Activated CD4-positive, alpha-beta T cell treated with anti-CD3 and anti-CD28 coated beads for 36 hours (primary cell): ENCODE measurements at places on chromosomes 4 and X.

- H3K36me3 ChIP-seq: peaks cover 3% of the 10 kb centered on the region
- no peaks in the 10 kb centered on the region for H3K4me1 ChIP-seq
- H3K27me3 ChIP-seq: no peaks in the 10 kb centered on the region
- DNase-seq: no peak
These were observed 130.1 kb downstream of the KLHL34 start for GRCh38 chrX:21528076-21528475.

DNA sequence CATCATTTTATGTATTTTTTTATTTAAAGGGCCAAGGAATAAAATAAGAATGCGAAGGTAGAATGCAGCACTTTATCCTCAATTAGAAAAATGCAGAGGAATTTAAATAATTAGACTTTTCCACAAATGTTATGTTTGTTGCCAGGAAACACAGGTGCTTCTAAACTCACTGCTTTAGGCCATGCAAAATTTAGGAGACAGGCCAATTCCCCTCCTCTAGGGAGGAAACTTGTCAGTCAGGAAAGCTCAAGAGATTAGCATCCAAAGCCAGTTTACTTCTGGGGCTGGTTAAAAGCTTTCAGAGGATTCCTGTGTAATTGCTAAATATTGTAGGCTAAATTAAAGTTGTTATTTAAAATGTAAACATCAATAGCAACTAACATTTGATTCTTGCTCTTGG lies 124.5 kb downstream of the DMD start:
- no peak overlapping the region for H3K4me3 ChIP-seq
- no peaks in the 10 kb centered on the region for H3K4me1 ChIP-seq
- H3K36me3 ChIP-seq: no peaks in the 10 kb centered on the region

DNA sequence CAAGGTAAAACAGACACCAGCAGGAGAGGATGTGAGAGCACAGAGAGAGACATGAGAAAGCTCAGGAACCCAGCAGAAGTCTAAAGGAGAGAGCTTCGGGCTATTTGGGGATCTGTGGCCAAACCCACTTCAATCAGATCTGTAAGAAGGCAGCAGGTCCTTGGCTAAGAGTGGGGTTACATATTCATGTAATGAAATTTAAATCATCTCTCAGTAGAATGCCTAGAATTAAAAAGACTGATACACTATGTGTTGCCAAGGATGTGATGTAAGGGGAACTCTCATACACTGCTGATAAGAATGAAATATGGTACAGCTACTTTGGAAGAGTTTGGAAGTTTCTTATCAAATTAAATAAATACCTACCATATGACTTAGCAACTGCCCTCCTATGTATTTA lies 35.8 kb downstream of the PDE5A start:
- no peak overlapping the region for H3K4me3 ChIP-seq
- no peaks in the 10 kb centered on the region for H3K36me3 ChIP-seq
- H3K27me3 ChIP-seq: peaks cover 5% of the 10 kb centered on the region
- H3K4me1 ChIP-seq: no peaks in the 10 kb centered on the region
- no peak overlapping the region for H3K27ac ChIP-seq
- no peak for DNase-seq

GRCh38 chrX:47574547-47575301 lies 7.5 kb upstream of the TIMP1 start:
- peak overlapping the region; percentile 21 for H3K4me3 ChIP-seq
- H3K36me3 ChIP-seq: peaks cover 23% of the 10 kb centered on the region
- H3K27me3 ChIP-seq: peaks cover 4% of the 10 kb centered on the region
- no peak for DNase-seq
- peaks cover 23% of the 10 kb centered on the region for H3K4me1 ChIP-seq

DNA sequence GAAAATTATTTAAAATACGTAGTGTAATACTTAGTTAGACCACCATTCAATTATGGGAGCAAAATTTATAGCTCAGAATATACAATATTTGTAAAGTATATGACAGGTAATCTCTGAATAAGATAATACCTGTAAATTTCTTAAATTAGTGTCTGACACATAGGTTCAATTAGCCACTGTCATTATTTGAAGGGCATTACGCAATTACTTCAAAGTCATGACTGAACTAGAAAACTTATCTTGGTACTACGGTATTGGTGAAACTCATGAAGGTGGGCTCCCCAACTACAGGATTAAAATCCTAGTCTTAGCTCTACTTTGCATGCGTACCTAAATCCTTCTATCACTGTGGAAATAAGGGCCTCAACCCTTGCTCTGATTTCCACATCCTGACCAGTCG lies 860.7 kb downstream of the PCDH19 start:
- no peak for DNase-seq
- H3K27ac ChIP-seq: no peak overlapping the region
- no peaks in the 10 kb centered on the region for H3K27me3 ChIP-seq
- no peaks in the 10 kb centered on the region for H3K36me3 ChIP-seq

DNA sequence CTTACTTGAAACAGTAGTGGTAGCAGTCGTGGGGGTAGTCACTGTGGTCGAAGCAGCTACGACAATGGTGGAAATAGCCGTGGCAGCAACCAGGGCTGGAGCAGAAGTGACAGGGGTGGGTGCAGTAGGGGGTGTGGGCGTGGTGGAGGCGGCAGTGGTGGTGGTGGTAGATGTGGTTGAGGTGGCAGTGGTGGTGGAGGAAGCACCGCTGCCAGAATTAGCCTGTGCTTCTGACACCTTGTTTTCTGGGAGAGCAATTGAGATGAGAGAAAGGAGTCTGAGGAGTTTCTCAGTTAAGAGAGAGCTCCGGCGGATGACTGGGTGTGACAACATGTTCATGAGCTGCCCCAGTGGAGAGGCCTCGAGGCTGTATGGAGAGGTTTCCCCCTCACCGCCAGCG lies 113.5 kb upstream of the HSD17B10 start:
- H3K4me1 ChIP-seq: no peaks in the 10 kb centered on the region
- DNase-seq: no peak
- H3K27me3 ChIP-seq: no peaks in the 10 kb centered on the region

DNA sequence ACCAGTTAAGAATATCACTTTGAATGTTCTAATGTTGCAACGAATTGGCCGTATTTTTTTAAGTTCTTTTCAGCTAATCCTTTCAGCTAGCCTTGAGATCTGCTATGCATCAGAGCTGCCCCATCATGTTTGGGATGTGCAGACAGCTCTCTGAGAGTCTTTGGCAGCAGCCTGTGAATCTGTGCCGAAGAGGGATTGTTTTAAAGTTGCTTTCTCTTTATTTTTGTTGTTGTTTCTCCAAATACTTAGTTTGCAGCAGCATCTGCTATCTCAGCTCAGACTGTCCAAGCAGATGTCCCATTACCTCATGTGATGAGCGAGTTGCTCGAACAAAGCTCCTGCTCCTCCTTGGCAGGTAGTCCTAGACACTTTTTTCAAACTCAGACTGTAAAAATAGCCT lies 1002.5 kb upstream of the INTU start:
- no peak for DNase-seq
- H3K4me1 ChIP-seq: no peaks in the 10 kb centered on the region
- no peaks in the 10 kb centered on the region for H3K27me3 ChIP-seq
- H3K27ac ChIP-seq: no peak overlapping the region
- no peaks in the 10 kb centered on the region for H3K36me3 ChIP-seq
- no peak overlapping the region for H3K4me3 ChIP-seq

- no peaks in the 10 kb centered on the region for H3K27me3 ChIP-seq
- H3K4me3 ChIP-seq: no peak overlapping the region
- no peak for DNase-seq
- H3K4me1 ChIP-seq: no peaks in the 10 kb centered on the region
- no peak overlapping the region for H3K27ac ChIP-seq
These were observed 149.3 kb downstream of the SPANXN1 start for GRCh38 chrX:145396612-145397011.

- no peaks in the 10 kb centered on the region for H3K4me1 ChIP-seq
- DNase-seq: no peak
- H3K36me3 ChIP-seq: no peaks in the 10 kb centered on the region
- no peaks in the 10 kb centered on the region for H3K27me3 ChIP-seq
- no peak overlapping the region for H3K4me3 ChIP-seq
These were observed 29.9 kb downstream of the PCDH10 start for GRCh38 chr4:133178956-133179355.

- no peak overlapping the region for H3K27ac ChIP-seq
- H3K4me1 ChIP-seq: no peaks in the 10 kb centered on the region
- H3K27me3 ChIP-seq: no peaks in the 10 kb centered on the region
- DNase-seq: no peak
- no peaks in the 10 kb centered on the region for H3K36me3 ChIP-seq
- no peak overlapping the region for H3K4me3 ChIP-seq
These were observed 530.4 kb upstream of the IGFBP7 start for GRCh38 chr4:57640391-57641100.

- no peaks in the 10 kb centered on the region for H3K4me1 ChIP-seq
- DNase-seq: no peak
- no peak overlapping the region for H3K27ac ChIP-seq
- H3K4me3 ChIP-seq: no peak overlapping the region
- H3K27me3 ChIP-seq: peaks cover 4% of the 10 kb centered on the region
These were observed 495.9 kb upstream of the FAM241A start for GRCh38 chr4:111649308-111649707.

DNA sequence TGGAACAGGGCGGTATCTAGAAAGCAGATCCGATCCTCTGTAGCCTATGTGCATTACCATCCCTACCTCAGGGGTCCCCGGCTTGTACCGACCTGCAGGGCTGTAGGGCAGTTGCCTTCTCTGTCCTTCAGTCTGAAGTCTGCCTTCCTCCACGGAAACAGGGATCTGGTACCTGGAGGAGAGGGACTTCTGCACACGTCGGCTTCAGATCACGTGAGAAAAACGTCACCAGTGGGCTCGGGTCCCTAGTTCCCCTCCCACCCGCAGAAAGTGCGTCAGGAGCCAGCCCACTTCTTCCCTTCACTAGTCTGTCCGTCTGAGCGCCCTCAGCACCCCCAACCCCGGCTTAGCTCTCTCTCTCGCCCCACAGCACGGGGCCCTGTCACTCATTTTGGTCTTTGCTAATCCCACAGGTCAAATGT lies at the start of gene TCEAL5:
TCEAL5 (minus strand) TSS at position 170 of the 422 bp plus-strand sequence. CDS start 2,187 bp downstream, outside the sequence.
- H3K27me3 ChIP-seq: peaks cover 30% of the 10 kb centered on the region
- H3K4me3 ChIP-seq: peak within 1 kb of the TSS; percentile 18
- peaks cover 6% of the 10 kb centered on the region for H3K4me1 ChIP-seq
- H3K27ac ChIP-seq: no peak within 1 kb of the TSS
- DNase-seq: no peak
- H3K36me3 ChIP-seq: no peaks in the 10 kb centered on the region

- DNase-seq: no peak
- H3K4me1 ChIP-seq: peaks cover 2% of the 10 kb centered on the region
- H3K4me3 ChIP-seq: no peak overlapping the region
- H3K36me3 ChIP-seq: peaks cover 2% of the 10 kb centered on the region
- peaks cover 6% of the 10 kb centered on the region for H3K27me3 ChIP-seq
These were observed 64.1 kb downstream of the WWC2 start for GRCh38 chr4:183163135-183163534.

- H3K36me3 ChIP-seq: no peaks in the 10 kb centered on the region
- H3K4me3 ChIP-seq: no peak overlapping the region
- H3K27ac ChIP-seq: no peak overlapping the region
These were observed 34.4 kb upstream of the HAND2 start for GRCh38 chr4:173564461-173564860.

DNA sequence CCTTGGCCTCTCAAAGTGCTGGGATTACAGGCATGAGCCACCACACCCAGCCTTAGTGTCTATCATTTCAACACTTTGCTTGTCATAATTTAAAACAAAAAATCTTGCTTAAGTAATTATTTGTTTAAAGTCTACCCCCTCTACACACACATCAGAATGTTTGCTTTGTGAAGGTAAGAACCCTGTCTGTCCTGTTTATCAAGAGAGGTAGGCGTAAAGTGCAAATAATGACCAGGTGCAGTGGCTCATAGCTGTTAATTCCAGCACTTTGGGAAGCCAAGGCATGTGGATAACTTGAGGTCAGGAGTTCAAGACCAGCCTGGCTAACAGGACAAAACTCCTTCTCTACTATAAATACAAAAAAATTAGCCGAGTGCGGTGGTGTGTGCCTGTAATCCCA lies 326.7 kb upstream of the CLNK start:
- H3K27me3 ChIP-seq: peaks cover 2% of the 10 kb centered on the region
- no peak for DNase-seq
- H3K27ac ChIP-seq: no peak overlapping the region
- H3K4me3 ChIP-seq: no peak overlapping the region
- H3K4me1 ChIP-seq: peaks cover 5% of the 10 kb centered on the region

- H3K27me3 ChIP-seq: peaks cover 4% of the 10 kb centered on the region
- no peak overlapping the region for H3K27ac ChIP-seq
- H3K4me1 ChIP-seq: no peaks in the 10 kb centered on the region
- H3K4me3 ChIP-seq: no peak overlapping the region
- no peaks in the 10 kb centered on the region for H3K36me3 ChIP-seq
These were observed 47.7 kb upstream of the FAM9A start for GRCh38 chrX:8848911-8849310.

DNA sequence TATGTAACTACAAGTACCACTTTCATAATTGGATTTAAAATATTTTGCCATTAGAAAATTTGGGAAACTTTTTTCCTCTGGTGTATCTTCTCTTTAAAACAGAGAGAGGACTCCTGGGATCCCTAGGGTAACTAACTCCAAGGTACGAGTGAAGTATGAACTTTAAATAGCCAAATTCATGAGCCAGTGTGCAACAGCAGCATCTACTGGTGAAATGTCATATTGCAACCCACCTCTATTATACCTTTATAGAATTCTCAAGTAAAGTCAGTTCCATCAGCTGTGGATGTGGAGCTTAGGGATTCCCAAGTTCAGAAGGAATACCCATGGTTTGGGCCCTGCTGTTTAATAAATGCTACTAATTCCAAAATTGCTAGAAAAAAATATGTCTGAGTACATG lies 282.7 kb upstream of the TAPT1 start:
- H3K36me3 ChIP-seq: no peaks in the 10 kb centered on the region
- no peak overlapping the region for H3K27ac ChIP-seq
- H3K4me3 ChIP-seq: no peak overlapping the region
- H3K4me1 ChIP-seq: no peaks in the 10 kb centered on the region
- no peaks in the 10 kb centered on the region for H3K27me3 ChIP-seq

DNA sequence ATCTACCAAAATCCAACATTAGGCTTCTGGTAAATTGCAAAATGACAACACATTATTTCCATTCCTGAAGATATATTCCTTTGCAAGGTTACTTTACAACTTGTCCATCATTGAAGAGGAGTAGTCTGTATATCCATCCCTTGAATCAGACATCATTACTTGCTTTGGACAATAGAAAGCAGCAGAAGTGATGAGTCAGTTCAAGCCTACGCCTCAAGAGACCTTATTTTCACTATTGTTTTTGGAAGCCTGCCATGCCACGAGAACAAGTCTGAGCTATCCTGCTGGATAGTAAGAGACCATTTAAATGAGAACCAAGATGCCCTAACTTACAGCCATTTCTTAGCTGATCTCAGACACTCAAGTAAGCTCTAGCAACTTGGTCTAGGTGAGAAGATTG lies 246.0 kb upstream of the HHIP start:
- DNase-seq: no peak
- no peak overlapping the region for H3K4me3 ChIP-seq
- H3K27me3 ChIP-seq: no peaks in the 10 kb centered on the region
